Left forelimb (tissue), 1 donor: ENCODE measurements at places on chromosomes 3 and 15.

GRCh38 chr3:171058058-171058457 lies 31.5 kb upstream of the SLC2A2 start:
- no peak for DNase-seq

DNA sequence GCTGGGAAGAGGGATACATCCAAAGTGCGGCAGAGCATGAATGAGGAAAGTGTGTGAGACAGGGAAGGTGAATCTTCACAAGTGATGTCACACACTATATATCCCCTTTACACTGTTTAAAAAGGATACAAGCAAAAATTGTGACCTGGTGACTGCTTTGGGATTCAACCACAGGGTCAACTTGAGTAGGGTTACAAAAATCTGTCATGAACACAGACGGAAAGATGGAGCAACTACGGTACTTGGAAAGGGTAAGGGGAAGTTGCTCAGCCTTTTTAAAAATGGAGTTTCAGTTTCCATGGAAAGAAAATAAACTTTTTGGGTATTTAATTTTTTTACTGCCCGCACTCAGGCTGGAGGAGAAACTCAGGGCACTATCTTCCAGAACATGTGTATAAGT lies 60.3 kb downstream of the B3GNT5 start:
- no peak for DNase-seq

DNA sequence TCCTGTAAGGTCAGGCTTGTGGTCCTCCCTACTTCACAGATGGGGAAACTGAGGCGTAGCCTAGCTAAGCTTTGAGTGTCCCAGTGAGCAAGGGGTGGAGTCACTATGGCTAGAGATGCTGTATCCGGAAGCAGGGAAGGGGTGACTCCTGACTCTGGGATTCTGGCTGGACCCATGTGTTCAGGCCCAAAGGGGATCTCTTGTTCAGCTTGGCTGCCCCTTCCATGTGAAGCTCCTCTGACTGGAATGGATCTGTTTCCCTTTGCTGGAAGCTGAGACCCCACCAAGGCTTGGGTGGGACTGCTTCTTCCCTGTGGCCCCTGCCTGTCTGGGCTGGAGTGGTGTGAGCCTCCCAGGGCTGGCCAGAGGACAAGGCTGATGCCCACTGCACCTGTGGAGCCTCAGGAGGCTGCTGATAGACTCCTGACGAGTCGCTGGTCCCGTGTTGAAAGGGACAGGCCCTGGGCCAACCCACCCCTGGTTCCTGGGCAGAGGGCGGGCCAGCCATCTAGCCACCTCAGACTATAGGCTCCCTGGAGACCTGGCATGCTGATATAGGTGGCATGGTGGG lies 1.0 kb downstream of the MAPKAPK3 start:
- no peak for DNase-seq

DNA sequence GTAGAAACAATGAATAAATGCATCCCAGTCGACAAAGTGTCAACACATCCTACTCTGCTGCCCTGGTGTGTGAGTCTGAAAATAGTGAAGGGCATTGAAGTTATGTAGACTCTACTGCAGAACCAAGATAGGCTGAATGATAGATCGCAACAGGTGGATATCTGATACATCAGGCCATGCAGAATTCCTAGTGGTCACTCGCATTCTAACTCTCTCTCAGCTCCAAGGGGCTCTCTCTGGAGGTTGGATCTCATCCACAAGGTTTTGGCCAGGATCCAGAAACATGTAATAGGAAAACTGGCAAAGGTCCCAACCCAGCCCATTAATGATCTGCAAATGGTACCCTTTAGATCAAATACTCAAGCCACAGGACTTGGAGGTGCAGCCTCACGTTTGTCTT lies 514.1 kb downstream of the MAGI1 start:
- no peak for DNase-seq

- DNase-seq = no peak
Measured at GRCh38 chr15:88664151-88664778, 25.4 kb downstream of the ISG20 start.

DNA sequence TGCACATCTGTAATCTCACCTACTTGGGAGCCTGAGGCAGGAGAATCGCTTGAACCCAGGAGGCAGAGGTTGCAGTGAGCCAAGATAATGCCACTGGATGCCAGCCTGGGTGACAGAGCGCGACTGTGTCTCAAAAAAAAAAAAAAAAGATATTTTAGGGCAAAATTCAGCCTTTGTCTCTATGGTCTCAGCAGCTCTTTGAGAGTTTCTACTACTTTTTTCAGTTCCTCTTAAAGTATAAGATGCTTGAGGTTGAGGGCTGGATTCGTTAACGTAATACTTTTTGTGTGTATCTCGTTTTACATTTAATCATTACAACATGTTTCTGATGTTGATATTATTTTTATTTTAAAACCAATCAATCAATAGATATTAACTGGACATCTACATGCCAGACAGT lies 381.2 kb upstream of the TBL1XR1 start:
- DNase-seq = no peak

DNA sequence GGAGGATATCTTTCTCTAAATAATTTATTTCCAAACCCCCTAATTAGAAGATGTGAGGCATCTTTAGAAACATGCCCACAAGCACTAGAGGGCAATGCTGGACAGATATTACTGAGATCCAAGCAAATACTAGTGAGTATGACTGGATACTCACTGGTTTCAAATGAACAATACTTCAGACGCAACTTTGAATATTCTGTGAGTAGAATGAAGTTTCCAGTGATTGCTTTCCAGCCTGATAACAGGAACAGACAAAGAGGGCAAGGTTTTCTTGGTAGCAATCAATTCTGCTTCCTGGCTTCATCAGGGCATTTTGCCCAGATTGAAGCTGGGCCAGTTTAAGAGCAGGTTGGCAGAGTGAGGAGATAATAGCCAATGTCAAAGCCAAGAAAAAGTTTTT lies 442.6 kb upstream of the PDZRN3 start:
- no peak for DNase-seq

DNA sequence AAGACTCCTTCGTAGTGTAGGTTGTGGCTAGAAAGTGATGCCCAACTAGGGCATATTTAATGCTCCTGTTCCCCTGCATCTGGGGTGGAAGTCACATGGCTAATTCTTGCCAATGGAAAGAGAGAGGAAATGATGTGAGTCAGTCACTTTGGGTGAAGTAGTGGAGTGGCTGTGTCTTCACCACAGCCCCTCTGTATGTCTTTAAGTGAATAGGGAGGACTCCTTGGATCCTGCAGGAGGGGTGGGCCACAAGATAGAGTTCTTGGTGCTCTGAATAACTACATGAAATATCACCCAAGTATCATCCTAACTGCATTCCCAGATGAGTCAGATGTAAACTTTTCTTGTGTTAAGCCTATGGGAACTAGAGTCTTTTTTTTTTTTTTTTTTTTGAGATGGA lies 17.8 kb upstream of the MB21D2 start:
- DNase-seq = no peak

DNA sequence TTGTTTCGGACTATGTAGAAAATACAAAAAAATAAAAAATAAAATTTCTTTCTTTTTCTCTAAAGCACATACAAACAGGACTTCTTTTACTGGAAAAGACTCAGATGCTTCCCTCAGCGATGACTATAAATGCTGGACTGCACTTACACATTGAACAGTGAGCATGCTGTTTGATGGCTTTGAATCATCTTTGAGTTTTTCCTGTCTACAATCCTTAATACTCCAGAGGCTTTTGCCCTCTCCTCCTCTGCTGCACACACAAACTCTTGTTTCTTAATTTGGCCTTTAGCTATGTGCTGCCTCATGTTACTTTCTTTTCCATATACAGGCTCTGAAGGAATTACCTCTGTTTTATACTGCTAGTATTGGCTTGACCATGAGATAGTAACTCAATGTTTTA lies 575.1 kb downstream of the EPHA3 start:
- no peak for DNase-seq

GRCh38 chr15:38212729-38213351 lies 39.8 kb upstream of the SPRED1 start:
- DNase-seq = no peak

DNA sequence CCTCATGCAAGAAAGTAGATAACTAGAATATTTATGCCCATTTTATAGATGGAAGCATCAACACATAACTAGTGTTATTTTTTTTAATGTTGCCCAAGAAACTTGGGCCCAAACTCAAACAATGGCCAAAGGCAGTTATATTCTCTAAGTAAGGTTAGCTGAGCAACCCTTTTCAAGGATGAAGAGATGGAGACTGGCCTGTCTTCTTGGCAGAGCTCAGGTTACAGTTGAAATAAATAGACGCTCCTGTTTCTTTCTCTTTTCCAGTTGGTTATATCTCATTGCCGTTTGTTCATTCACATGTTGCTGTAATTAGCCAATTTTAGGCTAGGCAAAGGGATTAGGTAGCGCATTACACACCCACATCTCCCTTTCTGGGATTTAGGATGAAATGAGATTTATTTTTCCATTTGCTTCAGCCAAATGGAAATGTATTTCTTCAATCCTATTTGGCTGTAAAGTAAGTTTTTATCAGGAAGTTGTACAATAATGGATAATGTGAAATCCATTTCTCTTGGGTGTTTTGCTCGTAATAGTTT lies 93.2 kb downstream of the CMSS1 start:
- DNase-seq = no peak

GRCh38 chr3:58697561-58697960 lies 31.0 kb upstream of the FAM3D start:
- DNase-seq = no peak

DNA sequence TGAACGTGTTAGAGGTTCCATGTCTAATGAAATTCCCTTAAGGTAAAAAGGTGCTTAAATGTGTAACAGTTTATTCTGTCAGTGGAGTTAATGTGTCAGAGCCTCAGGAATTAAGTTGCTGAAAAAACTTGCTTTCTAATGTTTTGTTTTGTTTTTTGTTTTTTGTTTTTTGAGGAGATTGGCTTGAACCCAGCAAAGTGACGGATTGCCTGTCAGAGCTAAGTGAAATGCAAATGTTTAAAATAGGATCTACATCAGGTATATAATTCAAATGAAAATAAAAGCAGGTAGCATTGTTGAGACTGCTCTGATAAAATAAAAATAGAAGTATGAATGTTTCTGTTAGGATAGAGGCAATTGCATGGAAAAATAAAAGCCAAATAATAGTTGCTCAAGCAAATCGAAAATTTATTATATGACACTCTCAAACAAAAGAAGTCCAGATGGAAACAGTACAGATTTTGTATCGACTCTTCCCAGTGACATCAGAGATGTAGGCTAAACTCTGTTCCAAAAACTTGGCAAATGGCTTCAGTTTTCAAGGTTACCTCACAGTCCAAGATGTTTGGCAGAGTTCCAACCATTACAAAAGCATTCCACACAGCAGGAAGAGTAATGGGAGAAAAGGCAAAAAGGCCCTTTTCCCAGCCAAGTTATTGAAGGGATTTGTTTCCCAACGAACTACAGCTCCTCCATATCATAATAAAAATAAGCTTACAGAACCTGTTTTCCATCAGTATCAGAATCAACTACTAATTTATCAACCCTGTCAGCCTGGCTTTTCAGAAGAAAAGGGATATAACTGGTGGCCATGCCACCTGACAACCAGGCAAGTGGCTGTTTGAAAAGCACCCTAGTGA lies 291.0 kb downstream of the TBL1XR1 start:
- DNase-seq = no peak

DNA sequence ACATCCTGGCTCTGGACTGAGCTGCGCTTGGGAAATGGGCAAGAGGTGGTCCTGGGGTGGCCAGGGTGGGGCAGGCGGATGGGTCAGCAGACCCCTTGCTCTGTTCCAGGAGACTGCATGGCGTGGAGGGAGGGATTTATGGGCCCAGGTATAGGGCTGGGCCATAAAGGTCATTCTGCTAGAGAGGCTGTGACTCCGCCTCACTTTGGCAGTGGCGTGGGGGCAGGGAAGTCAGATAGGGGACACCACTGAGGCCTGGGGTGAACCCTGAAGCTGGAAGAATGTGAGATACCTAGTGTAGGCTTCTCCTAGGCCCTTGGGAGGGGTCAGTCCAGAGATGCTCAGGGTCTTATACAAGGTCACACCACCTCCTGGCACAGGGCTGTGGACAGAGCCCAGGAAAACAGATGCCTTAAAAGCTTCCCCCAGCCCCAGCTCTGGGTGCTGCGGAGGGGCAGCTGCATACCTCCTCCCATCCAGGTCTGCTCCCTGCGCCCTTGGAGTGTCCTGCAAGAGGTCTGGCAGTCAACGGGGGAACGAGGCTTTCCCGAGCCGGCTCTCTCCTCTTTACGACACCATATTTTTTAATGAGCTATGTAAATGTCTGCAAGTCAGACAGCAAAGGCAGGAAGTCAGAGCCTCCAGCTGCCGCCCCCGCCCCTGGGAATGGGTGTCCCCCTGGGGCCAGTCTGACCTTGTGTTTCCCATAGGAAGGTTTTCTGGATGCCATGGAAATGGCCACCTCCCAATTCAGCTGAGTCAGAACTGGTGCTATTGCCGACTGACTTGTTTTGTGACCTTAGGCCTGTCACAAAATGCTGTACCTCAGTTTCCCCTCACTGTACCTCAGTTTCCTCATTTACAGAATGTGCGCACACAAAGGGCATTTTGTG lies 26.3 kb downstream of the LINGO1 start:
- no peak for DNase-seq

DNA sequence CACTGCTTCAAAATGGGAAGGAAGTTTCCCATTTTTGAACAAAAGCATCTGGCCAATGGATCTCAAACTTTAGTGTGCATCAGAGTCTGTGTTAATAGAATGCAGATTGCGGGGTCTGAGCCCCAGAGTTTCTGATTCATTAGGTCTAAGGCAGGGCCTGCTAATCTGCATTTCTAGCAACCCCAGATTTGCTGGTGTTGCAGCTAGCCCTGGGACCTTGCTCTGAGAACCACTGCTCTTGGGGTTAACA lies 30.7 kb upstream of the USP3 start:
- no peak for DNase-seq

DNA sequence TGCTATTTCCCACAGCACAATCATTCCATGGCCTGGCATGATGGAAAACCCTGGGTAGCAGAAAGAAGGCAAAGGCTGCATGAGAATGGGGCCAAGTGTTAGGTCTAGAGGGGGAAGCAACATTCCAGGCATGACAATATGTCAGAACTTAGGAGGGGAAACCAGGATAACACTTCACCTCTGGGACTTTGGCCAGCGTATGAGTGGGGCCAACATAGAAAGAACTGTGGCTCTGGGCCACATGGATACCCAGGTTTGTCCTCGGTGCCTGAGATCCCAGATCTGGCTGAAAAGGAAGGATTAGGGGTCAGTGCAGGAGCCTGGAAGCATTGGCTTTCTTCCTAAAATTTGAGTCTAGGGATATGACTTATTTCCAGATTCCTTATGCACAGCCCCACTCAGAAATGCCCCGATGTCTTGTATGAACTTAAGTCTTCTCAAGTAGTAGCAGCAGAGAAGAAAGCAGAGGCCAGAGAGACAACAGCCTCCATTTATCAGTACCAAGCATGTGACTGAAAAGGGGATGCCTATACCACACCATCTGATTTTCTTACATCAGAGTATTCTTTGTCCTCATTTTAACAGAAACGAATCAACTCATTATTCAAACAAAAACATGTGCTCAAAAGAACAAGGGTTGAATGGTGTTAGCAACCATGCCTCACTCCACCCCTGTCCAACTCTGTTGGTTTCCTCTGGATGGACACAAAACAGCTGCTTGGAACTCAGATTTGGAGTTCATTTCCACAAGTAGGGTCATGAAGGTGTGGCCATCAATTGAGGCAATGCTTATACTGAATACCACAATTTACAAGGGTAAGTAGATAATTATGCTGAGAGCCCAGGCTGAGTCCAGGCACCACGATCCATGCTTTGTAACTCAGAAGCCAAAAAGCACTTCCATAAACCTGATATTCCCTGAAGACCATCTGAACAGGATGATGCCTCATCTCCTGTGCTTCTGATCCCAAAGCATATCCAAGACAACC lies 43.7 kb upstream of the NDUFB4 start:
- DNase-seq = no peak

- DNase-seq = no peak
Measured at GRCh38 chr15:101093958-101094357, 157.9 kb downstream of the CHSY1 start.

GRCh38 chr3:131704098-131704497 lies 201.3 kb upstream of the MRPL3 start:
- no peak for DNase-seq
